ENCODE measurements at places on chromosomes 1 and 21.

- DNase-seq, result no peak
These were observed 404.7 kb downstream of the LMO4 start for GRCh38 chr1:87733386-87733785.

GRCh38 chr1:223008808-223009207 lies 134.2 kb downstream of the TLR5 start:
- DNase-seq, result no peak

- no peak for DNase-seq
These were observed 10.9 kb upstream of the BARHL2 start for GRCh38 chr1:90727917-90728501.

- DNase-seq, result no peak
These were observed 190.1 kb downstream of the HIVEP3 start for GRCh38 chr1:41728403-41729202.

DNA sequence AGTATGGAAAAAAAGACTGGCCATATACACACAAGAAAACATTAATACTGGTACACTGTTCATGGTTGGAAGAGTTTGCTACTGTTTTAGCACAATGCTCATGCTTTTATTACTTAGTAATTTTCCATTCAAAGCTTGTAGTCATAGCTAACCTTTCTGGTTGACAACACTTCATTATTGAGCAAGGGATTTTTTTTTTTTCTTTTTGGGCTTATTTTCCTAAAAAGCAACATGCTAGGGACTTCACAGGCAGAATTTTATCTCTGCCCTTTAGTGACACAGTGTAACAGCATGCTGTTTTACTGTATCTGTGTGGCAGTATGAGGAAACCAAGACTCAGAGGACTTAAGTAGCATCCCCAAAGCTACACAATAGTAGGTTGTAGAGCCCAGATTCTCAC lies 58.5 kb downstream of the FGGY start:
- DNase-seq, result no peak

DNA sequence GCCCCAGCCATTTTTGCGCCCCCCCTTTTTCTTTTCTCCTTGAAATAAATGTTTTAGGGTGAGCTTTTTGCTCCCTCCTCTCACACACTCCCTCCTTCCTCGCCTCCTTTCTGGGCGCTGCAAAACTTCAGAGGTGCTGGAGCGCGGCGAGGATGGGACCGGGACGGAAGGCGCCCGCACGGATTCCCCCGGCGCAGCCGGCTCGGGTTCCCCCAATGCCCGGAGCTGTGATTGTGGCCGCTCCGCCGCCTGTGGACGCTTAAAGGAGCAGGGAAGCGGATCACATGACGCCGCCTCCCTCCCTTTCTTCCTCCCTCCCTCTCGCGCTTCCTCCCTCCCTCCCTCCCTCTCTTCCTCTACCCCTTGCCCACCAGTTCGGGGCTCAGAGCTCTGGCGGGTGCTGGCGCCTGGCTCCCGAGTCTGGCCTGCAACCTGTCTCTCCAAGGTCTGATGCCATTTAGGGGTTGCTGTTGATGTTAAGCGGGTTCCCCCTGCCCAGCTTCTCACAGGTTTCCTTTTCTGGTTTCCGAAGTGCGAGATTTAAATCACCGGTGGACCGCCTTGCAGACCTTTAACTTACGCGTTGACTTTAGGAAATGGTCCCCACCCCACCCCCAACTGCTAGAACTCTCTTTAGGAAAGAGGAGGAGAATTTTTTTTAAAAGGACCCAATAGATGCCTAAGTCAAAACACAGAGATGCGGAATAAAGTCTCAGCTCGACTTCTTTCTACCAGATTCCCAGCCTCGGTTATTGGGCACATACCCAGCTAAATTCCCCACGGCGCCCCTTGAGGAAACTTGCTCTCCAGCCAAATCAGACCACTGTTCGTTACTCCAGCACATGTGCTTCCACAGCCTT lies at the start of gene WLS:
Gene WLS, minus strand, starts transcription at position 235 of the 860 bp plus-strand sequence. Its CDS starts 224 bp downstream, at position 11.
- DNase-seq, result no peak

- no peak for DNase-seq
These were observed 160.3 kb downstream of the PTPRU start for GRCh38 chr1:29396438-29397255.

GRCh38 chr1:153880962-153881361 lies 41.8 kb downstream of the GATAD2B start:
- DNase-seq, result peak; percentile 21

All from CD4-positive, alpha-beta T cell (primary cell).